ENCODE measurements at places on chromosomes 7 and 10.

DNA sequence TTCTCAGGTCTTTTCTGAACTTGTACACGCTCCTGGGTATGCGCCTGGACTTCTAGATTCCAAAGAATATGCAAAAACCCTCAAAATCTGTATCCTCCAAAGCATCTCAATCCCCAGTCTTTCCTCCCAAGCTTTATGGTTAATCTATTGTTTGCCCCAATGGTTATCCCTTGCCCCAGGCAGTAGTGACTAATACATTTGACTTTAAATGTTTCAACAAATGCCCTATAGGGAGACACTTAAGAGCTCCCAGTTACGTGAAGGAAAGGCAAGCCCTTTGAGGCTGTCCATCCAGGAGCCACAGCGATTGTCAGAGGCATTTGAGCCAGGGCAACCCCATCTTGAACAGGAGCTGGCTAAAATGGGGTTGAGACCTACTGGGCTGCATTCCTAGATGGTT lies 12.7 kb upstream of the FOXL3 start:
- DNase-seq, result no peak

DNA sequence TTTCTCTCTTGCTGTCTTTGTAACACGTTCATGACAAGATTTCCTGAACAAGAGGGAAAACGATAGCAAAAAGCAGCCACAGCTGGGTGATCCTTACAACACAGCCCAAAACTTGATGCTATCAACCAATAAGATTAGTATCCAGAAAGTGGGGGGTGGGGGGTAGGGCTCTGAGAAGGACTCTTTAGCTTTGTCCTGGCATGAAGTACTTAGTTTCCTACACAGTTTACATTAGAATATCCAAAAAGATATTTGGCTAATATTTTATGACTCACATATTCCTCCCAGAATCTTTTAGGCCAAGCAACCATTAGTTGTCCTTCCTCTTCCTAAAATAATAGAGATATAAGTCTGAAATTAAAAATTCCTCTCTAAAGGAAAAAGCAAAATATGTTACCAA lies 22.9 kb upstream of the LRRC17 start:
- no peak for DNase-seq

- no peak for DNase-seq
Observed at GRCh38 chr7:151063212-151063561, 3.8 kb downstream of the SLC4A2 start.

- no peak for DNase-seq
Observed at GRCh38 chr10:76211691-76212090, 780.3 kb downstream of the LRMDA start.

DNA sequence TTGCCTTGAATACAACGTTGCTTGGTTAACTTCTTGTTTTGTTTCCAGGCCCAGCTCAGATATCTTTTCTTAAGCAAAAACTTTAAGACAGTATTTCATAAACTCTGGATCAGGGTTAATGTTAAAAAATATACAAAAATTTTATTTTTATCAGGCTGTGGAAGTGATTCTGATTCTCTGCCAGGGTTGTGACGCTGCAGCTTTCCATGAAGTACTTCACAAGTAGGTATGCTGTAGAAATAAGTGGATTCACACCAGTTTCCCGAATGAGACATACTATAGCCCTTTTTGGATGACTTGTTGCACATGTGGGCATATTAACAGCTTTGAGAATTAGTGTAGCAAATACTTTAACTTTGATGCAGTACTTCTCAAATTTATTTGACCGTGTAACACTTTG lies 70.1 kb downstream of the CDK14 start:
- DNase-seq, result no peak

GRCh38 chr7:86951895-86952294 lies 107.6 kb downstream of the ELAPOR2 start:
- no peak for DNase-seq

- no peak for DNase-seq
Observed at GRCh38 chr7:30575910-30576309, 18.8 kb upstream of the GARS1 start.

DNA sequence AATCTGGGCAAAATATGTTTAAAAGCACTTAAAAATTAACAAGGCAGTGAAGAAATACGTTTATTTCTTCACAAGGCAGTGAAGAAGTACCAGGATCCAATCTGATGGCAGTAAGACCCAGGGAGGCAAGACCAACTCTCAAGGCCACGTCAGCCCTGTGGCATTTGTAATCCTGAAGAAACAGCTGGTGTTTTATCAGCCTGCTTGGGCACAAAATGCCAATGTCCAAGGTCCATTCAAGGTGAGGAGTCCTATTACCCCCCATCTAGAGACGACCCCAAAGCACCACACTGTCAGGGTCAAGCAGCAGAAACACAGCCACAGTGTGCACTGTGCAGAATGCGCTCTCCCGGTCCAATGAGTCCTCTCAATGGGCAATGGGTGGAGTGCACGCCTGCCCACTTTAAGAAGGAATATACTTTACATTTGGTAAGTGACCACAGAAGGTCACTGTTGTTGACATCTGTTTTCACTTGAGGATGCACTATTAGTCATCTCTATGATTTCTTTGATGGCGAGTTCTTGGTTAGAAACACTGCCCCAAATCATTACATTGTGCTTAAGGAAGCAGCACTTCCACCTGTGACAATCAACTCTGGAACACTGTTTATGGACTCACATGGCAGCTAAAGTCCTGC lies 12.8 kb downstream of the CPXM2 start:
- no peak for DNase-seq

DNA sequence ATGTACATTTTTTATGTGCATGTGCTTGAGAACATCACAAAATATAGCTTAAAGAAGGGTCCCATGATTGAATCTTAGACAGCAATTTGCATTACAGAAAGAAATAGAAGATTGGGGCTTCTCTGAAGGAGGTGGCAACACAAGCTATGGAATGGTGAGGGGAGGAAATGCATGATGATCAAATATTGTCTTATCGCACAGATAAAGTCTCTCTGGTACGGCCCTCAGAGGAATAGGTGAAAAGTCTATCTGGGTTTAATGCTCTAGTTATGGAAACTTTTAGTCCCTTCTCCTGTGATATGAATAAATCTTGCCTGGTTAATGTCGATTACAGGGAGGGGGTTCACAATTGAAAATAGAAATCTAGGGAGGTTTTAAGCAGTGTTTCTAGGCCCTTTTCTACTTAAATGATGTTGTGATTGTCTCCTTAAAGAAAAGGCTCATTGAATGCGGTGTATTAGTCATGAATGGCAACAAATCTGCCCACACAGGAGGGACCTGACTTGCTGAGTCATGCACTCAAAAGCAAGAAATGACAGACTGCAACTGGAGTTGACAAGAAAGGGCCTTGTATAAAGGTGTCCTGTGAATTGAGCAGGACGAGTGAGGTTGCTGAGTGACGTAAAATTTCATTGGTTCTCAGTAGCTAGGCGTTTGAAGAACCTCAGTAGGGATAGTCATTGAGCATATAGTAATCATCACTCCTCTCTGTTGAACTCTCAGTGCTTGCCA lies 133.4 kb upstream of the CSTF2T start:
- no peak for DNase-seq

DNA sequence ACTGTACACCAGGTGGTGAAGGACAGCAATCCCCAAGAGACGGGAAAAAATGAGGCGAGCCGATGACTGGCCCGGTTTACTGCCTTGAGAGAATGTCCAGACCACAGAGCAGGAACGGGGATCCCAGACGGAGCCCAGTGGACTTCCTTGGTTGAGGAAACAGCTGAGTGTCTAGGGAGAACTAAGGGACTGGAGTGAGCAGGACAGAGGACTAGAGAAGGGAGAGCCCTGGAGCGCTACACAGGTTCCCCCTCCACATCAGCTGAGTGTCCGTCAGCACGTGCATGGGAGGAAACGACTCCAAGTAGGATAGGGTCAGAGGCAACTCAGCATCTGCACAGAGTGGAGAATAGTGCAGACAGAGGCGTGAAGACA lies 7.1 kb upstream of the WDR86 start:
- DNase-seq, result no peak
